ENCODE measurements at places on chromosomes 3 and 15.

DNA sequence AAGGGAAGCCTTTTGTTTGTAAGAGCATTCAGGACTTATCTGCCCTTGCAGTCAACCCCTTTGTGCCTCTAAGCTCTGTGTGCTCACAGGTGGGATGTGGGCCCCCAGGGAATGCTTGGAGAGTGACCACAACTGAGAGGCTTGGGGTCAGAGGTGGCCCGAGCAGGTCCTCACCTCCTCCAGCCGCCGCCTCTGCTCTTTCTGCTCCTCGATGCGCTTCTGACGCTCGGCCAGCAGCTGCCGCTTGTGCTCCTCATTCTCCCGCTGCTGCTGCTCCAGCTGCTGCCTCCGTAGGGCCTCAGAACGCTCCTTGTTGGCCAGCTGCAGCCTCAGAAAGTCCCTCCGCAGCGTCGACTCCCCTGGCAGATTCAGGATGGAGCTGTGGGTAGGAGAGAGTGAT is 130.8 kb upstream of the SLC2A2 start:
- DNase-seq, result no peak

- DNase-seq, result no peak
Measured at GRCh38 chr15:71152542-71152941, 37.3 kb downstream of the THSD4 start.

- no peak for DNase-seq
Measured at GRCh38 chr15:80525853-80526252, 121.7 kb downstream of the ARNT2 start.

DNA sequence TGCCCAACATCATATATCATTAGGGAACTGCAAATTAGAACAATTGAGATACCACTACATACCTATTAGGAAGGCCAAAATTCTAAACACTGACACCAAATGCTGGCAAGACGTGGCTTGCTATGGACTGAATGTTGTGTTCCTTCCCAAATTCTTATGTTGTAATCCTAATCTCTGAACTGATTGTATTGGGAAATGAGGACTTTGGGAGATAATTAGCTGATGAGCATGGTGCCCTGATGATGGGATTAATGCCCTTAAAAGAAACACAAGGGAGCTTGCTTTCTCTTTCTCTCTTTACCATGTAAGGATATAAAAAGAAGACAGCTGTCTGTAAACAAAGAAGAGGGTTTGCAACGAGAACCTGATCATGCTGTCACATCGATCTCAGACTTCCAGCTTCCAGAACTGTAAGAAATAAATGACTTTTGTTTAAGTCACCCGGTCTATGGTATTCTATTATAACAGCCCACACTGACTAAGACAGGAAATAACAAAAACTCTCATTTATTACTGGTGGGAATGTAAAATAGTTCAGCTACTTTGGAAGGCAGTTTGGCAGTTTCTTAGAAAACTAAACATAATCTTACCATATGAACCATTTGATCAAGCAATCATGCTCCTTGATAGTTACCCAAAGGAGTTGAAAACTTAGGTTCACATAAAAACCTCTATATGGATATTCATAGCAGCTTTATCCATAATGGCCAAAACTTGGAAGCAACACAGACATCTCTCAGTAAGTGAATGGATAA is 458.3 kb upstream of the CBLB start:
- no peak for DNase-seq

GRCh38 chr3:191770541-191770940 is 309.6 kb downstream of the PYDC2 start:
- DNase-seq, result no peak

GRCh38 chr3:129614927-129615363 is 8.5 kb upstream of the PLXND1 start:
- no peak for DNase-seq

DNA sequence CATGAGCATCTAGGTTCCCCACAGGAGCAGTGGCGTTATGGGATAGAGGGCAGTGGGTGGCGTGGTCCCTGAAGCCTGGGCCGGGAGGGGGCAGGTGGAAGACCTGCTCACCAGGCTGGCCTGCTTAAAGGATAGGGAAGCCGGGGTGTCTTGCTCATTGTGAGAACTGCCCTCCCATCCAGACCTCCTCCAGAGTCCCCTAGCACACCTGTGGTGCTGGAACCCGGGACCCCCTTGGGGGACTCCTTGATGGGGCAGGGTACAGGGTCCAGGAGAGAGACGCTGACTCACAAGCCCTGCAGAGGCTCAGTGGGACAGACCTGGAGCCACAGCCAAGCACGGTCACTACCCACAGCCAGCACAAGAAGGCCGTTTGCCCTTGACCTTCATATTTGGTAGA is 2.8 kb upstream of the RHCG start:
- no peak for DNase-seq

All from stimulated activated naive CD4-positive, alpha-beta T cell treated with Interleukin-2 at 50 U/mL for 16 hours (primary cell).